ENCODE measurements at places on chromosomes 5 and 9.

GRCh38 chr5:171660434-171660833, 125.2 kb upstream of the SMIM23 start:
- no peak for DNase-seq

DNA sequence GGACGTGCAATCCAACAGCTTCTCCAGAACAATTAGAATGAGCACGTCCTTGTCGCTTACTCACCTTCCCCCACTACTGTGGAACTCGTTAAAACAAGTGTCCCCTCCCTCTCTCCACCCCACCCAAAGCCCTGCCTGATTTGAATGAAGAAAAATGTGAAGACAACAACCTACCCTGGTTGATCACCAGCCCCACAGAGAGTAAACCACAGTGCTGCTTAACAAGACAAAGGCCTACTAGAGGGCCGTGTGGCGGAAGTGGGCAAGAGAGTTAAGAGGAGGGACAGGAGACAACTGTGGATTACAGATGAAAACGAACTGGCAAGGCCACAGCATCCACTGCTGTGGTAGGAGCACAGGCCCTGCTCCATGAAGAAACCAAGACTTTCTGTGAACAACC, 51.1 kb downstream of the CDK5RAP2 start:
- DNase-seq: no peak

DNA sequence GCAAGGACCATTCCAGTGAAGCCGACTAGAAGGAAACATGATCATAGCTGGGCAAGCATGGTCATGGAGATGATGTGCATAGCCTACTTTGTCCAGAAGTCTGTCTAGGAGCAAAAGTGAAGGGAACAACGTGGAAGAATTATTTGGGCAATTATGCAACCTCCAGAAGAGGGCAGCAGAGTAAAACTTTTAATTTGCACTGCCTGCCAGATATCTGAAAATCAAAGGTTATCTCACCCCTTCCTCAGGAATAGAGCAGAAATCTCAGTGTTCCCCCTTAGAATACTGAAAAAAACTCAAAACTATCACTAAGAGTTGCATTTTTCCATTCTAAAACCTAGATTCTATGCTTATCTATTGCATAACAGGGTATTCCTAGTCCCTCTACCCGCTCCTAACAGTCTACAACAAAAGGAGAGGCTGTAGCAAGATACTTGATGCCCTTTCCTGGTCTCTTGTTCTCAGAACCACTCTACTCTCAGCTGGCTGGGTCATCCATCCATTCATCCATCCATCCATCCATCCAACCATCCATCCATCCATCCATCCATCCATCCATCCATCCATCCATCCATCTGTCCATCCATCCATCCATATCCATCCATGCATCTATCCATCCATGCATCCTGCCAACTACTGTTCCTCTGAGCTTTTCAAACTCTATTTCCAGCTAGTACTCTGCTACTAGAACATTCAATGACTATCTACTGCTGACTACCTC, 8.4 kb upstream of the SETD9 start:
- peak; percentile 64 for DNase-seq

- DNase-seq: no peak
Measured at GRCh38 chr5:91076138-91076537, 307.0 kb downstream of the ARRDC3 start.

- peak; percentile 50 for DNase-seq
Measured at GRCh38 chr5:131747180-131748105, 49.4 kb downstream of the FNIP1 start.

DNA sequence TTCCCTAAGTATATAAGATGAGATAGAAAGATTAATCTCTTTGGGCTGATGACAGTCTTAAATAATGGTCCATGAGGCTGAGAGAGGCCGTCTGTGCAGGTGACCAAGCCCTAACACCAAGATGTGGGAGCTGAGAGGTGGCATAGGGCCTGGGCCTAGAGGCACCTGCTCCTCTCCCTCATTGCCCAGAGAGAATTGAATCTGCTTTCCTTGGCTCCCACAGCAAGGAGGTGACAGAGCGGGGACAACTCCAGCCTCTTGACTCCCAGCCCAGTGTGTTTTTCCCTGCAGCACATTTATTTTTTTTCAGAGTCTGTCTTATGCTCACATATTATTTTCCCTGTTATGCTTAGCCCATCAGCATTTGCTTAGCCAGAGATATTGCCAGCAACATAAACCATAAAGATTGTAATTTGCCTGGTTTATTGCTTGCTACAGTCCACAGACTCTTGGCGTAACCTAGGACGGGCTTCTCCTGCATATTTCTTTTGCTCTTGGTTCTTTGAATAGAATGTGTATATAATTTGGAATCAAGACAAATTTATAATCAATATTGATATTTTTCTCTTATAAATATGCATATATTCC, 105.6 kb downstream of the NTRK2 start:
- no peak for DNase-seq

DNA sequence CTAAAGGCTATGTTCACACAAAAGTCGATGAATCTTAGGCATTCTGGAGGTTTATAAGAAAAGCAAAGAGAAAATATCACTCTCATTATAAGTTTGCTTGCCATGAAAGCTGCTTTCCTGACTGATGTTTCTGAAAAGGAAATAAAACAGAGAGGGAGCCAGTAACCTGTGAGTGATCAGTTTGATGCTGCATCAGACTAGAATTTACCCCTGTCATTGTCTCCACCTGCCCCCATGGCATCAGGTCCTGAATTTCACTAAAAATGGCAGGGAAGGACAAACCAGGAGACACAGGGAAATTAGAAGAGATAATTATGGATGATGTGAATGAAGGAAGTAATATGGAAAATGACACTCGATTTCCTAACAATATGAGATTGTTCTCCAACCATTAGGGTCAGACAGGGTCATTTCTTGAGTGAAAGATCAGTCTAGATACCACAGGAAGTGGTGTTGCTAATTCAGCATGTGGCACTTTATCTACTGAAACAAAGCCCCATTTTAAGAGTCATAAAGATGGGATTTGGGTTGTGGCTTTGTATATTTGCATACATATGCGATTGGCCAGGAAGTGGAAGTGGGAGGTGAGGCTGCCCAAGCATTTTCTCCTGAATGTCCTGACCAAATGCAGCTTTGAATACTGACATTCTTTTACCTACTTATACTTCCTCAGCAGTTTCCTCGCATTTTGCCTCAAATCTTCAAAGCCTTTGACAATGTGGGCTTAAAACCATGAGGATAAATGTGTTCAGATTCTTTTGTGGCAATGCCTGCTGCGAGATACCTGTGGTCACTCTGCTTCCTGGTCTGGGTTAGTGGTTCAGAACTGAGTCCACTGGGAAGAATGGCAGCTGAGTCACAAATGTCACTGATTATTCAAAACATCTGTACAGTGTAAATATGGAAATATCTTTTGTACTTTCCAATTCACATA, 29.7 kb downstream of the MEGF10 start:
- peak; percentile 36 for DNase-seq

DNA sequence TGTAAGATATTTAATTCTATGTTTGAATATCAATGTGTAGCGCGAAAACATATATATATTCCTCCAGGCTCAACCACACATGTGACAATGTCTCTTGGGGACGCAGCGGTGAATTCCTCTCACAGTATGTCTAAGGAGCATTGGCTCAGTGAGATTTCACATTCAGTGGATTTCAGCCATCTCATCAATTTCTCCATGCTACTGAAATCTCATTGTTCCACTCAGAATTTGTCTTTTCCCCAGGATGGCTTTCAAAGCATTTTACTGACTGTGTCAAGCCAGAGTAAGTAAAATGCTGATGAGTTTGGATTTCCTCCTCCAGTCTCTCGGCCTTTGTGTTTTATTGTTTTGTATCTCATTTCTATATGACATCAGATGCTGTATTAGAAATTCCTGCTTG, 1.3 kb upstream of the OR1J1 start:
- DNase-seq: no peak

DNA sequence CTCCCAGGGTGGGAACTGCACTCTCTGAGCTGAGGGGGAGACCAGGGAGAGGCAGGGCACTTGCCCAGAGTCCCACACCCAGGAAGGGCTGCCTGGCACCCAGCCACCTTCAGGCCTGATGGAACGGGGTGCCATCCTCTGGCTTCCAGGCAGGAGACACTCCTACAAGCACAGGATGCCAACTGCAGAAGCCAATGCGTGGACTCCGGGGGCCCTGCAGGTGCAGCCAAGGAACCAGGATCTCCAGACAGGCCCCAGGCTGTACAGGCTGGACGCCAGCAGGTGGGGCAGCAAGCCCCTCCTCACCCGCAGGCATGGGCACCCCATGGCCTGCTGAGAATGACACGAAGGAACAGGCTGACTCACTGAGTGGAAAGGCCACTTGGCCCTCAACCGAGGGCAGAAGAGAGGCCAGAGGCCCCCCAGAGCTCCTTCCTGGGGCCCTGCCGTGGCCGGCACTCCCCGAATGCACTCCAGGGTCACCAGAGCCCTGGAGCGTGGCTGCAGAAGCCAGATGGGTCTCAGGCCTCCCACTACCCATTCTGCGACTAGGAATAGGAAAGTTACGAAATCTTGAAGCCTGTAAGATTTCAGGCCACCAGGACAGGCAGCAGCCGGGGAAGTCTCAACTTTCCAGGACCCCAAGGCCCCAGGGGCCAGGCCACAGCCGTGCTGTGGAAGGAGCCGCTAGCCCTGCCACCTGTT, 15.7 kb downstream of the NACC2 start:
- DNase-seq: no peak

- no peak for DNase-seq
Measured at GRCh38 chr9:114263853-114264510, 58.9 kb upstream of the ORM1 start.

- DNase-seq: no peak
Measured at GRCh38 chr9:87615136-87615535, 110.8 kb upstream of the CTSL start.

- DNase-seq: no peak
Measured at GRCh38 chr9:95437559-95437958, 79.2 kb downstream of the PTCH1 start.

DNA sequence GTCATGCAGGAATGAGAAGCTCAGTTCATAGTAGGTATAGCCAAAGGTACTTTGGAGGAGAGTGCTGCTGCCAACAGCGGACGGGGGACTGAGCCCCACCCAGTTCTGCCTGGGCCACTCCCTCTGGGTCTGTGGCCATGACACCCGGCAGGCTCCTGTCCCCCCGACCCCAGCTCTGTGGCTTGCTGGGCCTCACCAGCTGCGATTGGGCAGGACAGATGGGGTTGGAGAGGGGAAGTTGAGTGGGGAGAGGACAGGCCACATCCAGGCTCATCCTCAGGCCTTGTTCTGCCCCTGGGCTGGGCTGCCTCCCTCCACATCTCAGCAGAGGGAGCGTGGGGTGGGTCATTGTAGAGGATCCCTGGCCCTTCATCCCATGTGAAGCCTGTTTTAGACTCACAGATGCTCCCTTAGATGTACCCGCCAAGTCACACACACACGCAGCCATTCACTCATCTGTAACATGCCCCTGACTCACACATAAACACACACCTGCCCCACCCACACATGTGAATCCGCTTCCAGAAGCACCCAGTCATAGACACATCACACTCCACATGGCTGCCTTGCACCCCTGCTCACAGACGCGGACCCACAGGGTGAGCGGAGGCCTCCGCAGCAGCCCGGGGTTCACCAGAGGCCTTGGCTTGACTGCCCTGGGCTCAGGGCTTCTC, 48.8 kb downstream of the NTNG2 start:
- DNase-seq: no peak

DNA sequence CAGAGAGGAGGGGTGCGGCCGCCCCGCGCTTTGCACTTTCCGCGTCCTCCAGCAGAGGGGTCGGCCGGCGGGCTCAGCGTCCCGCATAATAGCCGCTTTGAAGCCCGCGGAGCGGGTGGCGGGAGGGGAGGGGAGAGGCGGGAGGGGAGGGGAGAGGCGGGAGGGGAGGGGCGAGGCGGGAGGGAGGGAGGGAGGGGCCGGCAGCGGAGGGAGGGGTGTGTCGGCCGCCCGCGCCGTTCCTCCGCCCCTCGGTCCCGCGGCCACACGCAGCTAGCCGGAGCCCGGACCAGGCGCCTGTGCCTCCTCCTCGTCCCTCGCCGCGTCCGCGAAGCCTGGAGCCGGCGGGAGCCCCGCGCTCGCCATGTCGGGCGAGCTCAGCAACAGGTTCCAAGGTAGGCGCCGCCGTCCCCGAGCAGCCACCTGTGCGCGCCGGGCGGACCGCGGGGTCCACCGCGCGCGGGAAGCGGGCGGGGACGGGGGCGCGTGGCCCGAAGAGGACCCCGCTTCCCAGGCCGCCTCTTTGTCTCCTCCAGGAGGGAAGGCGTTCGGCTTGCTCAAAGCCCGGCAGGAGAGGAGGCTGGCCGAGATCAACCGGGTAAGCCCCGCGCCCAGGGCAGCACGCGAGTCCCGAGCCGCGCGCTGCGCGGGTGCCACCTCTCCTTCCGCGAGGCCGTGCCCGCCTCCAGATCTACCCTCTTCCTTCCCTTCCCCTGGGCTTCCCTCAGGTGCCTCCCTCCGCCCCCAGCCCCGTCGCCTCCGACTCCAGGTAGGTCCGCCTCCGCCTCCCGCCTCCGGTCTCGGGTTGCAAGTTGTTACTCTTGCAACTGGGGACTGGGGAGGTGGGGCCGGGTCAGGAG, at the start of gene AIF1L:
Gene AIF1L (plus strand): TSS at position 263 of the 857 bp plus-strand sequence. CDS start 99 bp downstream, at position 362.
- DNase-seq: peak; percentile 11

DNA sequence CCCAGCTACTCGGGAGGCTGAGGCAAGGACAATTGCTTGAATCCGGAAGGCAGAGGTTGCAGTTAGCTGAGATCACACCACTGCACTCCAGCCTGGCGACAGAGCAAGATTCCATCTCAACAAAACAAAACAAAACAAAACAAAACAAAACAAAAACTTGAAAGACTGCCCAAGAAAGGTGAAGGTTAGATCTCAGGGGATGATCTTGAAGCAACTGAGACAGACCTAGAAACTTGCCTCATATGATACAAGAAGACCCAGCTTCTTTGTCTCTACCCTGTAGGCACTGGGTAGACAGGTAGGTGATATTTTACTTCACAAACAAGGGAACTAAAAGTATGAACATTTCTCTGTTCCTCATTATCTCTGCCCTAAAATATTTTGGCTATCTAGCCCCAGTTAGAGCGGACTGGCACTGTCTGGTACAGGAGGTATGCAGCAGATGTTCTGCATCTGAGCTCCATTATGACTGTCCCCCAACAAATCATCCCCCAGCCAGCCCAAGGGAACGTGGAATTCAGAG, 26.3 kb upstream of the SHOC1 start:
- DNase-seq: no peak

DNA sequence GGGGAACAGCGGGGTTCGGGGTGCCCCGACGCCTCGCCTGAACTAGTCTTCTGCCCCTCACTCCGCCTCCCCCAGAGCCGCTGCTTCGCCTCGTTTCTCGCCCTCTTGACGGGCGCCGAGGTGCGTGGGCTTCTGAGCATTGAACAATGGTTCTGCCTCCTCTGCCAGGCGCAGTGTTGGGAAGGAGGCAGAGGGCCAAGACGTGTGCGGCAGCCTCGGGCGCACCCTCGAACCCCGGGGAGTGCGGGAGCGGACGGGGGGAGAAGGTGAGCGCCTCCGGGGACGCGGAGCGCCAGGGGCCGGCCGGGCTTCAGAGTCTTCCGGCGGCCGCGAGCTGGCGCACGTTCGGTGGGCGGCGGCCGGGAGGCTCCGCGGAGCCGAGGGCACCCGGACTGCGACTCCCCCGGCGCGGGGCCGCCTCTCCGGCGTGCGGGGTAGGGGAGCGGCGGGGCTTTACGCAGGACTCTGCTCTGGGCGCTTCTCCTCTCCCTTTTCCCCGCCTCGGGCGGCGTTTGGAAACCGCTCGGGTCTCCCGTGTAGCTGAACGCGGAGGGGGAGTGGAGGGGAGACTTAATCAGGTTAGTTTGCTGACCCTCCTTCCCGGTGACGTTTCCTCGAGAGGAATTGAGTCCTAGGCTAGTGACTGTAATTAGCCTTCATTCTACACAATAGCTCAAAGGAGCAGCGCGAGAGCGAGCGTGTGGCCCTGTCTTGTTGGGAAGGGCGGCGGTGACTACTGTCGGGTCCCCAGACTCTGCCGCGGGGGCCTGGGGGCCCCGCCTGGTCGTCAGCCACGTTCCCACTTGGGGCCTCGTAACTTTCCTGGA, 1.1 kb downstream of the VLDLR start:
- DNase-seq: peak; percentile 37

- no peak for DNase-seq
Measured at GRCh38 chr9:99828417-99829176, 6.9 kb downstream of the NR4A3 start.

Measured in activated CD4-positive, alpha-beta T cell treated with anti-CD3 and anti-CD28 coated beads, Interleukin-2, Interleukin-6, amounts not matched to agents 100 ng/mL and 50 ng/mL, durations not matched to agents 16 hours and 8 hours (primary cell).